ENCODE measurements at places on chromosomes 1 and 21. TPM values are rescaled to one million over a fixed set of nuclear protein-coding genes. Genes with fewer than 3 reads are reported as not detected.

DNA sequence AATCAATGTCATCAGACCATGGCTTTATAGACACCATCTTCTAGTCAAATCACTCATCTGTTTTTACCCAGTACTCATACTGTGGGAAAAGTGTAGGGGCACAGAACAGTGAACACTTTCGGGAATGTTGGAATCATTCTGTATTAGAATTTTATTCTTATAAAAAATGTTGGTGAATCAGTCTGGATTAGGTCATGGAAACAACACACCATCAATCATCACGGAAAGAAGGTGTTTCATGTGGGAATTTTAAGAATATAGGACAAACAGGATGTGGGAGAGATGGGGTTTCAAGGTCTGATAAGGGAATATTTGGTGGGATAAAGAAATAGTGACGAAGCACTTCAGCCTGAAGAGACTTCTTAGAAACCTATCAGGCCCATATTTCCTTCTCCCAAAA is 17.3 kb downstream of the GBP1 start:
- DNase-seq, result no peak

GRCh38 chr1:1041092-1041523 is 21.2 kb downstream of the AGRN start:
- DNase-seq, result no peak

GRCh38 chr1:43801203-43801602 is 93.9 kb downstream of the ST3GAL3 start:
- DNase-seq, result no peak

DNA sequence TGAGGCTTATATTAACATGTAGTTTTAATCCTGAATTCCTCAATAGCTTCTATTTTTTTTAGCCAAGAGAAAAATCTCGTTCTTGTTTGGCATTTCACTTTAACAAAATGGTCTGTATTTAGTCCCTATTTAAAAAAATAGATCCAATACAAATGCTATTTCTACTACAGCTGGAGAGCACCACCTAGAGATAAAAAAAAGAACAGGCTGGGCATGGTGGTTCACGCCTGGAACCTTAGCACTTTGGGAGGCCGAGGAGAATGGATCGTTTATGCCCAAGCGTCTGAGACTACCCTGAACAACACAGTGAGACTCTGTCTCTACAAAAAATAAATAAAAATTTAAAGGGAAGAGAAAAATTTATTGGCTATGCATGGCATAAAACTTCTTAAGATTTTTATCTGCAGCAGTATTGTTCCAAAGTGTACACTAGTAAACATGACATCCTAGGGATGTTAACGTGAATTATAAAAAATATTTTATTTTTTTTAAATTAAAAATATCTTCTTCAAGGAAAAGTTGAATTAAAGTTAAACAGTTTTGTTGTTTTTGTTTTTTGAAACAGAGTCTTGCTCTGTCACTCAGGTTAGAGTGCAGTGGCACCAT is 4.4 kb downstream of the ST7L start:
- DNase-seq, result no peak

DNA sequence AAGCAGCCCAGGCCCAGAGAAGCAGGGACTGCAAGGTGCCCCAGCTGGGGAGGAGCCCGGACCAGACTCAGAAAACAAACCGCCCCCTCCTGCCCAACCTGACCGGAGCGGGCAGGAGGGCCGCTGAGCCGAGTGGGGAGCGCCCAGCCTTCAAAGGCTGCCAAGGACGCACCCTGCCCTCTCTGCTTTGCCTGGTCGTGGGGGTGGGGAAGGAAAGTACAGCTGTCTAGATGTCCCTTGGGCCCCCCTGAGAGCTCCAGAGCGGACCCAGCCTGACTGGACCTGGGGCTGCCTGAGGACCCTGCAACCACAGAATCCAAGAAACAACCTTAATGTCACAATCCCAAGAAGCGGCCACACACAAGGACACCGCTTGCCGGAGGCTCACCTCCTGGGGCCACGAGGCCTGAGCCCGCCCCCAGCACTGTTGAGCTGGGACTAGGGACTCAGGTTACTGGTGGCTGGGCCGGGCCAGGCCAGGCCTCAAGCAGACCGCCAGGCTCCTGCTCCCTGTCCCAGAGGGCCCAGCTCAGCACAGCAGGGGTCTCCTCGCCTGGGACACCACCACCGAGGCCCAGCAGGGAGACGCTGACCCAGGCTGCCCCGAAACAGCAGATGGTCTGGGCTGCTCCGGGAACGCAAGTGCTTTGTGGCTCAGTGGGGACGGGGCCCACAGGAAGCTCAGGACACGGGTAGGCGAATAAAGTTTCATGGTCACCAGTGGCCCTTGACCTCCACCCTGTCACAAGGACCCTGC is 1.4 kb downstream of the DVL1 start:
- DNase-seq, result no peak

GRCh38 chr1:33986390-33987095 is 122.7 kb downstream of the HMGB4 start:
- peak; percentile 87 for DNase-seq

- DNase-seq, result no peak
Measured at GRCh38 chr1:7106442-7107108, 321.3 kb downstream of the CAMTA1 start.

- DNase-seq, result no peak
Measured at GRCh38 chr1:95197616-95198252, 36.3 kb upstream of the RWDD3 start.

- DNase-seq, result no peak
Measured at GRCh38 chr1:172902861-172903381, 147.8 kb downstream of the TNFSF18 start.

DNA sequence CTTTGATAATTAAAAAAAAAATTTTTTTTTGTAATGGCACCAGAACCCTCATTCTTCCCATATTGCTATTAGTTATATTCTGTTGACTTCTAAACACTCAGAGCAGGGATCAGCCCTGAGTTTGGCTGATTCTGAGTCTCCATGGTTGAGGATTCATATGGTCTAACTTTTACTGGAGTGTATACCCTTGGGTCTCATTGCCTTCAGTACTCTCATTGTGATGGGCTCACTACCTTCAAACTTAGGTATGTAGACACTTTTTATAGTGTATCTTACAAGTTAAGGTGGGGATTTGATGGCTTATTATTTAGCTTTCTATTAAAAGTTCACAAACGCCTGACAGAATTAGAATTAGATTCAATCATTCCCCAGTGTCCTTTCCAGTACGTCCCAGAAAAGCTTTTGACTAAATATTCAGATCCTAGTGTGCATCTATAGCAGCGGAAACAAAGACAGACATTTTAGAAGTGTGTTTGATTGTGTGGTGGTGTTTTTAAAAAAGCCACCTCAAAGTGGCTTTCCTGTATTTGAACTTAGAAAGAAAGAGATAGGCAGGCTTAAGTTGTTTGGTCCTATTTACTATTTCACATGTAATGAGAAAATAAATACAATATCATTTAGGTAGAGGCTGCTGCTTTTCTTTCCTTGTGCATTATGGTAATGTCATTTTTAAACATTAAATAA is 1.4 kb downstream of the MACF1 start:
- no peak for DNase-seq

DNA sequence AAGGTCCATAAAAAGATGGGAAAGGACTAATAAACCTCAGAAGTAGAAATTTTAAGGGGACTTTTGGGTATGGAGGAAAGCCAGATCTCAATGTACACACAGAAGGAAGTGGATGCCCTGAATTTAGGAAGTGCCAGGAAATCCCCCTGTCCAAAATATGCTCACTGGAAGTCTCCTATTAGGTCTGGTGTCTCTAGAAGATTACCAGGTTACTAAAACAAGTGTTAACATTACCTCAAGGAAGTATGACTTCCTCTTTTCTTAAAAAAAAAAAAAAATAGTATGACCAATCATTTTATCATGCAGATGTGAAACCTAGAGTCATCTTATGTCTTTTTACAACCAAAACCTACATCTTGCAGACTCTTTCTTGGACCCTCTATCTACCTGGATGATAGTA is 30.7 kb downstream of the CD58 start:
- DNase-seq, result no peak

DNA sequence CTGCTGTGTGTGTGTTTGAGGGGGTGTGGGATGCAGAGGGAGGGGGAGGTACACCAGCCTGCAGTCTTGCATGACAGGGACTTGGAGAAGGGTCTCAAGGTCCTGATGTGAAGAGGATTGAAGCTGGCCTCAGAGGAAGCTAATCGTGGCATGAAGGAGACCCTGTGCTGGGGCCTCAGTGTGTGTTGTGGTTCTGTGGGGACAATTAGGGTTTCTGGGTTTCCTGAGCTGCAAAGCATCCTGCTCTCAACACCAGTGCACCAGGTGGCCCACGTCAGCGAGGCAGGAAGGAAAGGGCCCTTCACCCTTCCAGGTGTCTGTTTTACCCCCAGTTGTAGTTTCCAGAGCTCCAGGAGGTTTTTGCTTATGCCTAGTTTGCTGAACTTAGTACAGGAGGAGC is 52.8 kb downstream of the TENT5C start:
- DNase-seq, result no peak

- DNase-seq, result peak; percentile 18
Measured at GRCh38 chr21:45512626-45513002, 29.6 kb downstream of the SLC19A1 start.

DNA sequence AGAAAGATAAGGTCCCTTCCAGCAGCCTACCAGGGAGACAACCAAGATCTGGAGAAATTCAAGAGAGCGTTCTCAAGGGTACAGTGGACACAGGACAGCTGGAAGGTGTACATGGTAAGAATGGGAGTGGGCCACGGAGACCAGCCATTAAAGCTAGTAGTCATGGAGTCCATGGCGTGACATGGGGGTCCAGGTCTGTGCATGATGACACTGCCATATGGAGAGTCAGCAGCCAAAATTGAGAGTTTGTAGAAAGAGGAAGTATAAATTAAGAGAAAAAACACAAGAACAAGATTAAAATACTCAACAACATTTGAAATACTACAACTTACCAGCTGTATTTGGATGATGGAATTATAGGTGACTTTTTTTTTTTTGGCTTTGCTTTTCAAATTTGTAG is 7.9 kb upstream of the LORICRIN start:
- no peak for DNase-seq

- no peak for DNase-seq
Measured at GRCh38 chr1:65360648-65361047, 51.3 kb downstream of the DNAJC6 start.

DNA sequence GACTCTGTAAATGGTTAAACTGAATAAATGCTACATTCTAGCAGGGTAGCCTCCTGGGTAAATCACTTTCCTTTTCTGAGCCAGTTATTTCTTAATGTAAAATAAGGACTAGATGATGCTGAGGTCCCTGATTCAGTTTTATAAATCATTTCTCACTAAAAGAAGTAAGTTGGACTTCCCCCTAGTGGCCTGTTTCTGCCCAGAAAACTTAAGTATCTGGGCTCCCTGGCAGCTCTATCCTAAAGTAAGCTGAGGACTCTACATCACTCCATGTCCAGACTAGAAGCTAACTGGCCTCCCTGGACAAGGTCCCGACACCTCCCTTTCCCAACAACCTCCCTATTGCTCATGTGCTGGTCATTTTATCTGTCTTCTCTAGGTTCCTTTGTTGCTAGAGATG is 3.0 kb downstream of the GPN2 start:
- DNase-seq, result no peak

- no peak for DNase-seq
Measured at GRCh38 chr21:25980710-25981109, 189.9 kb downstream of the APP start.

DNA sequence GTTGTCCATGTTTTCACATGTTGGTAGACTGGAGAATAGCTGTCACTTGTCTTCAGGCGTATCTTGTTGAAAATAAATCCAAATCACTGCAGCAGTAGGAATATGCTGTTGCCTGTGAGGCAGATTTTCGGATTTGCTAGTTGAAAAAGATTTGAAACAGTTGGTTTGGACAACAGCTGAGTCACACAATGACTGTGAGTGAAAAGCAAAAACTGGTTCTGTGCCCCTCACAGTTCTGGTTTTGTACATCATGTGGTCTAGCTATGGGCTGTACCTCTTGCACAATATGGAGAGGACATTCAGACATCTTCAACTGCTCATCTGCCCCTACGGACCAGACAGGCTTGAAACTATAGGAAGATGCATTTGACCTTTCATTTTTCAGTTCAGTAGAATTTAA is 1.8 kb downstream of the ARF1 start:
- DNase-seq, result no peak

GRCh38 chr1:205927676-205928075 is 15.6 kb downstream of the SLC26A9 start:
- DNase-seq, result no peak

GRCh38 chr1:213166852-213167251 is 115.8 kb downstream of the RPS6KC1 start:
- no peak for DNase-seq

The PSMA5 gene
- total RNA-seq, result 52.3 TPM

The FCMR gene
- total RNA-seq, result 1.7 TPM

The TSSK3 gene
- 1.1 TPM for total RNA-seq

The ITLN1 gene
- total RNA-seq, result 18.7 TPM

The CGN gene
- total RNA-seq, result 0.32 TPM
